Erythroblast (primary cell): ENCODE measurements at places on chromosomes 2 and 18.

DNA sequence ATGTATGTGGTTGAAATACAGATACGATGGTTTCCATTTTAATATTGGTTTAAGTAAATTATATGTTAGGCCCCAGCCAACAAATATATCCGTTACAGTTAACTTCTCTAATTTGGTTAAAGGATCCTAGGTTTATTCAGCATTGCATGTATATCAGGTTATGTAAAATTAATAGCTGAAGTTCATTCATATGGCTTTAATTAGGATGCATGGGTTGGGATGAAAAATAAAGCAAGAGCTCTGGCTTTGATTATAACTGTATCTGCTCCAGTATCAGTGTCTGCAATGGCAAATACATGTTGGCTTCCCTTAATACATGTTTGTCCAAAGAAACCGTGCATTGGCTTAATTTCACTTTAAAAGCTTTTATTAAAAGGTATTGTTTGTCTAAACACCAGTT, 435.7 kb upstream of the SETBP1 start:
- DNase-seq = no peak

DNA sequence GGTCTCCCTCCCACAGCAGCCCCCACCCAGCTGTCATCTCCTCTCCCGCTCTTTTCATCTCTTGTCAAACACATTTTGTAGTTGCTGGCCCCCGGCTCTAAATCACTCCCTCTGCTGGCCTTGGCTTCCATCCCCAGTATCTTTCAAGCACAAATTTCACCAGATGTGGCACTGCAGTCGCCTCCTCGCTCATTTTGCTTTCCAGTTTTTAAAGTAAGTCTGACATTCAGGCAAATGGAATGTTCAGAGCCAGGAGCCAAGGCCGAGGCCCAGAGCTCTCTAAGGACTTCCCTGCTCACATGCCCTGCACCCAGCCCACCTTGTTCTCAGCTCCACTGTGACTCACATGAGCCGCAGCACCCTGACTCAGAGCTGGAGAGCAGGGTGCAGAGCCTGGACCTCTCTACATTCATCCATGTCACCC, 158.4 kb downstream of the GALNT14 start:
- no peak for DNase-seq

GRCh38 chr2:113209011-113209645, 35.4 kb downstream of the PSD4 start:
- no peak for DNase-seq

- no peak for DNase-seq
Observed at GRCh38 chr2:152858594-152859265, 140.3 kb downstream of the ARL6IP6 start.

DNA sequence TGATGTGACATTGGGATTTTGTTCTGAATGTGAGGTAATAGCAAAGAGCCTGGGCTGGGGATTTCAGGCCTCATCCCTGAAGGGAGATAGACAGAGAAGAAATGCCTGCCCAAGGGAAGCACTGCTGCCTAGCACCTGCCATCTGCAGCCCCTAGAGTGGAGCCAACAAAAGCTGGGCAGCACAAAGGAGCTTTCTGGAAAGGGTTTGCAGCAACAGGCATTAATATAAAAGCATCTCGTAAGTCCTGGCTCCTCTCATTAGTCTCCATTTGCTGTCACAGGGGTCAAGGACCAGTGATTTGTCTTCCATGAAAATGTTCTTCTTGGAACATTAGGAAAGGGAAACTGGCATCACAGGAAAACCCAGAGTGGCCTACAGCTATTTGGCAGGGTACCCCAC, 157.2 kb upstream of the SLC14A2 start:
- no peak for DNase-seq

- DNase-seq = peak; percentile 86
Observed at GRCh38 chr2:62195421-62196277, at the start of gene B3GNT2. Gene B3GNT2 (plus strand): TSS chr2:62196115. CDS start chr2:62222221, 26,106 bp downstream.

DNA sequence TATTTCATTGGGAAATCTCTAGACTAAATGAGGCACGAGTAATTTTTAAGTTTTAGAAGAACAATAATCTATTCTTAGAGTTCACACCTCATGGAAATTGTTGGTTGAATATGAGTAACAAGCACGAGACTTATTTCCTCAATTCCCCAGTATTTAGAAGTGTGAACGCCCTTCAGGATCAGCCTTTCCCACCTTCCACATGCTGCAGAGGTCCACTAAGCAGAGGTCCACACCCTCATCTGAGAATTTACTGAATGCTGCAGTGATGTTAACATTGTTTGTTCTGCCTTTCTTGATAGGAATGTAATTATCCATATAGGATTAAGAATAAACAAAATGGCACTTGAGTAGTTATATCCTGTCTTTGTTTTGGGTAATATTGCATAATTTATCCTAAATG, 41.8 kb downstream of the LTBP1 start:
- DNase-seq = no peak
